ENCODE measurements at places on chromosomes 4 and X. TPM values are rescaled to one million over a fixed set of nuclear protein-coding genes. Genes with fewer than 3 reads are reported as not detected.

PAGE4 gene
- total RNA-seq = not detected

TEX13B gene
- not detected for total RNA-seq

RAB39B gene
- 0.82 TPM for total RNA-seq

TMA16 gene
- total RNA-seq = 22.3 TPM

GAB1 gene
- 40.1 TPM for total RNA-seq

CXCL8 gene
- total RNA-seq = 48.3 TPM

DNA sequence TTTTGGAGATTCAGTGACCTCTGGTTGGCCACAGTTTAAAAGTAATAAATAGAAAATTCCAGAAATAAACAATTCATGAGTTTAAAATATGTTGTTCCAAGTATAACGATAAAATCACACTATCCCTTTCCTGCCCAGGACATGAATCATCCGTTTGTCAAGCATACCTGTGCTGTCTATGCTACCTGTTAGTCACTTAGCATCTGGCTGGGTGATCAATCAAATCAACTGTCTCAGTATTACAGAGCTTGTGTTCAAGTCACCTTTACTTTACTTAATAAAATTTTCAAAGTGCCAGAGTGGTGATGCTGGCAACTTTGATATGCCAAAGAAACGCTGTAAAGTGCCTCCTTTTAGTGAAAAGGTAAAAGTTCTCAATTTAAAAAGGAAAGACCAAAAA is 979.5 kb upstream of the NDST4 start:
- no peaks in the 10 kb centered on the region for H3K27me3 ChIP-seq
- DNase-seq = no peak
- no peak overlapping the region for H3K4me3 ChIP-seq

GRCh38 chrX:119763181-119763580 is 4.8 kb downstream of the SOWAHD start:
- no peak overlapping the region for H3K4me3 ChIP-seq
- no peak for DNase-seq
- H3K4me1 ChIP-seq = no peaks in the 10 kb centered on the region
- no peak overlapping the region for H3K27ac ChIP-seq

DNA sequence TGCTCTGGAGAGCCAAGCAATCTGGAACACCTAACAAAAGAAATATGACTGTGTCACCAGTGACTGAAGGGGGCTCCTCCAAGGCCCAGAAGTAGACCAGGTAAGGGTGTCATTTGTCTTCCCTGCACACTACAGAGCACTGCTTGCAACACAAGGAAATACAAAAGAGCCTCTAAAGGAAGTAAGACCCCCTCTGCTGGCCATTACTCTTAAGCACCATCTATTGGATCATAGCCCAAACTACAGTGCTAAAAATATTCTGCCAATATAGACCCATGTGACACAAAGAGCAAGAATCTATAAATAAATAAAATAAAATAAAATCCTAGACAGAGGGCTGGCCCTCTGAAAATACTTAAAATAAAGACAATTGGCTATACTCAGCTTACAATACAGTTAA is 528.7 kb downstream of the TMA16 start:
- H3K36me3 ChIP-seq = no peaks in the 10 kb centered on the region
- no peak overlapping the region for H3K27ac ChIP-seq
- no peak overlapping the region for H3K4me3 ChIP-seq
- no peak for DNase-seq
- no peaks in the 10 kb centered on the region for H3K27me3 ChIP-seq
- no peaks in the 10 kb centered on the region for H3K4me1 ChIP-seq

GRCh38 chr4:142574306-142574705 is 271.8 kb downstream of the INPP4B start:
- no peak for DNase-seq
- H3K36me3 ChIP-seq = no peaks in the 10 kb centered on the region
- no peak overlapping the region for H3K4me3 ChIP-seq
- H3K27me3 ChIP-seq = no peaks in the 10 kb centered on the region
- no peak overlapping the region for H3K27ac ChIP-seq

- no peak overlapping the region for H3K4me3 ChIP-seq
- H3K4me1 ChIP-seq = no peaks in the 10 kb centered on the region
- no peak overlapping the region for H3K27ac ChIP-seq
- no peaks in the 10 kb centered on the region for H3K27me3 ChIP-seq
- no peak for DNase-seq
Observed at GRCh38 chr4:154622598-154622997, 10.1 kb upstream of the FGG start.

DNA sequence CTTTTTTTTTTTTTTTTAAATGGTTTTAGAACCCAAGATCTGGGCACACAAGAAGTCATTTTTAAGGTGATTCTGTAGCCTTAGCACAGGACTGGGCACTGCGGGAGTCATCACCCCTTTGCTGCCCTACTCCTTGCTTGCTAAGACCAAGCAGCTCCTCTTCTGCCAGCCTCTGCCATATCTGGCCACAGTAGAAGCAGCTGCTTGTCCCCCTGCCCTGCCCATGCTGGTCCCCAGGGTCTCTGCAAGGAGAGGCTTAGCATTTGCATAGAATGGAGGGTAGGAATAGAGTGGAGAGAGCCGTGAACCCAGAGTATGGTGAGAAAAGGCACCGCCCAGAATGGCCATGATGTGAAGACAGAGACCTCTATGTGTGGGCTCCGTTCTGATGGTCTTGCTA is 109.3 kb downstream of the ADRA2C start:
- no peaks in the 10 kb centered on the region for H3K4me1 ChIP-seq
- DNase-seq = no peak
- no peaks in the 10 kb centered on the region for H3K27me3 ChIP-seq
- H3K36me3 ChIP-seq = no peaks in the 10 kb centered on the region
- no peak overlapping the region for H3K4me3 ChIP-seq

DNA sequence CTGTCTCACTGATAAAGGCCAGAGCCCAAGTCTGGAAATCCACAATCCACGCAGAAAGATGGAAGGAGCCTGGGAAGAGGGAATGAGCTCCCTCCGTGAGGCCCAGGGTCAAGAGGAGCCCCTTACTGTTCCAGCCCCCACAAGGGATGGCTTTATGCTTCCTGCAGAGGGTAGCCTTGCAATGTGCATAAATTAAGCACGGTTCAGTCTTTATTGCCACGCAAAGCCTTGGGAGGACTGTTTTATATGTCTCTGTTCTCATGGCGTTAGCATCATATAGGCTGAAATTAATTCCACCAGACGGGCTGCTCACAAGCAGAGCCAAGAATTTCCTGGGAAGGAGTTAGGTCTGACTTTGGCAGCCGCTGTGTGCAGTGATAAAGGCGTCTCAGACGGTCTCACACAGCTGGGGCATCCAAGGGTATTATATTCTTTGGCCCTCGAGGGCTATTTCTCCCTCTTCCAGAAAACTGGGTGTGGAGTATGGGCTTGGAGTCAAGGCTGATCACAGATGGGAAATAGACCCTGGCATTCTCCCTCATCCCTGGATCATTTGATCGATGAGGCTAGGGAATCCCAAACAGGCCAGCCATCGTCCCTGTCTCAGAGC is 38.5 kb downstream of the CYTL1 start:
- no peaks in the 10 kb centered on the region for H3K27me3 ChIP-seq
- H3K4me3 ChIP-seq = no peak overlapping the region
- H3K27ac ChIP-seq = no peak overlapping the region
- no peaks in the 10 kb centered on the region for H3K36me3 ChIP-seq

DNA sequence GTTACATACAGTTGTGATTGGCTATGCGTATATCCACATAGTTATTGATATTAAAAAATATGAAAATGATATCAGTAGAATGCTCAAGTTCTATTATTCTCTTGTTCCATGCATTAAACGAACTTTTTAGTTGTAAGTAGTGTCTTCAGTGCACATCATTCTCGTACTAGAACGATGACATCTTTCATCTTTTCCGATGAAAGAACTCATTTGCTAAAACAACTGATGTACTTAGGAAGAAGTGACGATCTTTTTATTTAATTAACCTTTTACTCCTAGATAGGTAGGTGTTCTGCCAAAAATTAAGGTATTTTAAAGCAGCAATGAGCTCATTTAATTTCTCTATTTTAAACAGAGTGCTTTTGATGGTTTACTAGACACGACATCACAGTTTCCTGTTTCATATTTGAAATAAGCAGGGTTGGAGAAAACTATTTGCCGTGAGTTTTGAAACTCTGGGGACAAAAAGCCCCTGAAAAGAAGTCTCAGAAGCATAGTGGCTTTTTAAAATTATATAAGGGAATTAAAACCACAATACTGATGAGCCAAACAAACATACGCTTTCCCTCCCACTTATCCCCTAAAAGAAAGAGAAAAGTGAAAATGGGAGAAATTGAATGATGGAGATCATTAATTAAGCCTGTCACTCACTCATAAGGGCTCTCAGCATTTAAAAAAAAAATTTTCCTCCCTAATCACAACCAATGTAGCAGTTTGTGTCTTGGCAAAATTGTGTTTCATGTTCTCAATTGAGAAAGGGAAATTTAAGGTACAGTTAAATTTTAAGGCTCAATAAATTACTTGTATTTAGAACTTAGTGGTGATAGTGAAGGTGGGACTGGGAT is 25.6 kb downstream of the SPRY1 start:
- H3K4me1 ChIP-seq = no peaks in the 10 kb centered on the region
- H3K27me3 ChIP-seq = no peaks in the 10 kb centered on the region
- no peak overlapping the region for H3K4me3 ChIP-seq
- H3K36me3 ChIP-seq = no peaks in the 10 kb centered on the region

GRCh38 chr4:74175379-74175778 is 17.5 kb downstream of the MTHFD2L start:
- no peaks in the 10 kb centered on the region for H3K4me1 ChIP-seq
- DNase-seq = no peak
- no peak overlapping the region for H3K27ac ChIP-seq
- no peaks in the 10 kb centered on the region for H3K27me3 ChIP-seq
- no peaks in the 10 kb centered on the region for H3K36me3 ChIP-seq
- H3K4me3 ChIP-seq = no peak overlapping the region

DNA sequence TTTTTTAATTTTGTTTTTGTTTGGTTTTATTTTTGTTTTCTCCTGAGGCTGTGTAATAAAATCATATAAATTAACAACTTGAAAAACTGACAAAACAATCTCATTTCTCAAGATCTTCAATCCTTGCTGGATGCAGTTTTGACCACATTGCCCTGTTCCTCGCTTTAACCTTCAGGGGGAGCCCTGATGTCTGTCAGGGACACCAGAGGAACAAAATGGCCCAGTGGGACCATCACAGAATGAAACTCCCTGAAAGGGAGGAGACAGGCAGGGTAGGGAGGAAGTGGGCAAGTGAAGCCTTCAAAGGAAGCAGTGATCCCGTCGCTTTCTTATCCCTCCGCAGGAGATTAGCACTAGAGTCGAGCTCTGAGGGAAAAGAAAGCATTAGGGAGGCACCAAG is 274.9 kb upstream of the LDB2 start:
- H3K4me1 ChIP-seq = peaks cover 2% of the 10 kb centered on the region
- no peak overlapping the region for H3K27ac ChIP-seq
- H3K36me3 ChIP-seq = no peaks in the 10 kb centered on the region
- no peaks in the 10 kb centered on the region for H3K27me3 ChIP-seq

DNA sequence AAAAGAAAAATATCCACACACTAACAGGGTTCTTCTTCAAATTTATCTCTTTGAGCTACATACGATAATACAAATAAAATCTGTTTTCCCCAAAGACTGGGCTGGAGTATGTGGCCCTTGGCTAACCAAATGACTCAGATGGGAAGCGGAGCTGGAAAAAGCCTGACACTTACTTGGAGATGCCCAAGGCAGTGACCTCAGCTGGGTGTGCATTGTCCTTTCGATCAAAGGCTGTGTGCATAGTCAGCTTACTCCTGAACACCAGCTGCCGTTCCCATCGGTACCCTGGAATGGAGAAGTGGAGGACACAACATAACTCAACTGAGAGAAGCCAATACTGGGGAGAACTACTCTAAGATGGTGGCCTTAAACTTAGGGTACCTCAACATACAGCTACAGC is 95.1 kb downstream of the CDS1 start:
- H3K27me3 ChIP-seq = no peaks in the 10 kb centered on the region
- H3K27ac ChIP-seq = no peak overlapping the region
- H3K4me3 ChIP-seq = no peak overlapping the region
- peaks cover 2% of the 10 kb centered on the region for H3K4me1 ChIP-seq
- DNase-seq = no peak
- no peaks in the 10 kb centered on the region for H3K36me3 ChIP-seq

All from ovary (tissue), 10 donors.